NCI-H2227 treated with DMSO at 0.1 percent for 48 hours (cell line): ENCODE measurements at places on chromosomes 4 and X.

GRCh38 chrX:136176399-136176825 lies 29.1 kb downstream of the FHL1 start:
- no peak for DNase-seq

GRCh38 chr4:55251342-55251741 lies 94.7 kb upstream of the SRD5A3 start:
- no peak for DNase-seq

GRCh38 chrX:96689991-96690390 lies 5.3 kb downstream of the DIAPH2 start:
- DNase-seq = no peak

DNA sequence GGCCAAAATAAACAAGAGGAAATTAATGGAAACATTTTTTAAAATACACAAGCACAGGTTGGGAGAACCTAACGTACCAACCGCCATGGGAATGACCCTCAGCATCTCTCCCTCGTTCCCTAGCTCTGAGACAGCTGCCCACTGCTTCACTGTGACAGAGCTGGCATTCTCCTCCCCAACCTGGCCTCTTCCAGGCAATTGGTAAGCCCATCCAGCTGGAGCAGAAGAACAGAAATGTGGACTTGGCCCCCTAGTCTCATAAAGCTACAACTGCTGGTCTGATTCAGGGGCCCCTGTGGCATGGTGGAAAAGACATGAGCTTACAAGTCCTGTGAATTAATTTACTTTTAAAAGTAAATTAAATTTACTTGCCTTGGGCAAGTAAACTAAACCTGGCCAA lies 245.1 kb downstream of the PTTG2 start:
- DNase-seq = no peak

DNA sequence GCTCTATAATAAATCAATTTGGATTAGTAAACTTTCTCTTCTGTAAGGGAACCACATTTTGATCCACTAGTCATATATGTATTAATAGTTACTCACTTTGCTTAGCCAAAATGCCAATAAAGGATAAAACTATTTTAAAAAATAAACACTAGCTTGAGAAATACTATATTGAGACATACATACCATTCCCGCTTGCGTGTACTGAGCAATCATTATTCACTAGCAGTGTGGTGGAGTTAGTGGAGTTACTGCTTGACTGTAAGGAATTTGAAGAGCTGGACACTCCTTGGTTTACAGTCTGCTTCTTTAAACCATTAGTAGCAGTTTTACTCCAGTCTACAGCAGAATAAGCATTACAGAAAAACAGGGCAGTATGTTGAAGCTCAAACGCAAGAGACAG lies 10.8 kb upstream of the PHKA2 start:
- DNase-seq = no peak

- no peak for DNase-seq
These were observed 152.4 kb upstream of the BMPR1B start for GRCh38 chr4:94605241-94605805.

GRCh38 chrX:101813200-101813599 lies 118.6 kb downstream of the ZMAT1 start:
- no peak for DNase-seq
